ENCODE measurements at places on chromosomes 3 and 15.

DNA sequence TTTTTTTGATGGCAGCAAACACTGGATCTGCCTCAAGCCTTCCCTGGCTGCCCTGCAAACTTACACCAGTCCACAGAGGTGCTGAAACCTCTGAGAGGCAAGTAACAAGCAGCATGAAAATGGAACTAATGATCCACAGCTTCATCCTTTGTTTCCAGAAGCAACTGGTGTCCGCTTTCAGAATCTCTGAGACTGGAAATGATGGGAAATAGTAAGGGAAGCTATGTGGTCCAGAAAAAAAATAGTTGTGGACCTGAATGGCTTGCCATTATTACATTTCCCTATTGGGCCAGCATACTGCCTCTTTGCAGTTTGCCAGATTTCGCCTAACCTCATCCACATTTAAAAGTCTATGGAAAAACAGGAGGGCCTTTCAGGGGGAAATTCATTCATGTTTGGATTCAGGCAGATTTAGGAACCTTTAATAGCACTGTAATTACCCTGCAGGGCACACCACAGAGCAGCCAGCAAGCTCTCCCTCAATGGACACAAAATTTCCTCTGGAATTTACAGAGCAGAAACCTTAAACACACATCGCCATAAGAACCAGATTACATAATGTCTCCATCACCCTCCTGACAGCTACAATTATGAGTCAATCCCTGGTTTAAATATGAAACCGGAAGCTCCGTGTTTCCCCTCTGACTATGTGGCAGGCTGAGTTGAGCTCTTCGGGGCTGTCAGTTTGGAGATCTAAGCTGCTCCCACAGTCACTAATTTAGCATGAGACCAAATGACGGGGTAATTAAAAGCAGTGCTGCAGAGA, 134.4 kb downstream of the TMCO5A start:
- no peak for DNase-seq

DNA sequence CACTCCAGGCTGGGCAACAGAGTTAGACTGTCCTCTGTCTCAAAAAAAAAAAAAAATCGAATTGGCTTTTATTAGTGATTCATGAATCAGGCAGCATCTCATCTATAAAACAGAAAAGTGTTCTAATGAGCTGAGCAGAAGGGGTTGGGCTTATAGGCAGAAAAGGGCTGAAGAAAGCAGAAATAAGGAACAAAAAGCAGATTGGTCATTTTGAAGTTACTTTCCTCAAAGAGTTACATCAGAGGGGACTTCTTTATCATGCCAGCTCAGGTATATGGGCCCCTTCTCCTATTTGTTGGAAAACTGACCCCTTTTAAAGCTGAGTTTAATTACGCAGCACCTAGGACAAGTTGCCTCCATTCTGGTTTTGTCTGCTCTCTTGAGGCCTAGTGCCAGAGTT, 722 bp upstream of the POGLUT1 start:
- DNase-seq, result no peak

DNA sequence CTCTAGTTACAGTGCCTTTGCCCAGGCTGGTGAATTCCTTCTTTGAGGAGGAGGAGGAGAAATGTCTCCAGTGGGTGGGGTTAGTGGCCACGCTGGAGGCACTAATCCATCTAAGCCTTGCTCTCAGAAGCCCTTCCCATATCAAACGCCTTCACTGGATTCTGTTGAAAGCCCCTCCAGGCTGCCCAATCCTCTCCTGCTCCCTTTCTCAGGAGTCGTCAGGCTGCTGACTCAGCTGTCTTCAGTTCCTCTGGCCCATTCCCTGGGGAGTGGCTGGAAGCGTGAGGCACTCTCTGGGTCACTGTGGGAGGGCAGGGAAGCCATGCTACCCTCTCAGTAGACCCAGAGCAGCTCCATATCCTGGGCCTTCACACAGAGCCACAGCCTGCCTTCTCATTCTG, 2.7 kb downstream of the AP2M1 start:
- DNase-seq, result no peak

DNA sequence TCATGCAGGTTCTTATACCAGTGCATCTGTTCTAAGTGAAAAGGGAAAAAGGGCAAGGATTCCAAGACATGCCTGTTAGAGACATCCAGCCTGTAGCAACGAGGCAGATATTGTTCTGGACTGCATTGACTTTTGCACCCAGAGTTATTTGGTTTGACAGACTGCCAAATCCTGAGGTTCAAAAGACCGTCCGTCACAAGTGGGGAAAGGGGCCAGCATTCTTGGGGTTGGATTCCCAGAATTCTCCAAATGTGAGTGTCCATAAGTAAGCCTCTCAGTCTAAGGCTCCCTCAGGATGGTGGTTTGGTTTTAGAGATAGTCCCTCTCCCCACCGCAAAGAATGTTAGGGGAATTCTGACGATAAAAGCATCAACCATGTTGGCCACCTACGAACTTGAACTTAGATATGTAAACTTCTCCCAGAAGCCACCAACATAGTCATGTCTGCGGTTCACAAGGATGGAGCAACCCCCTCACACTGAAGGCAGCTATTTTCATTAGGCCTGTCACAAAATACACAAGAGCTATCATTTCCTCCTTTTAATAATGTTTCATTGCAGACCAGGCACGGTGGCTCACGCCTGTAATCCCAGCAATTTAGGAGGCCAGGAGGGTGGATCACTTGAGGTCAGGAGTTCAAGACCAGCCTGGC, 13.6 kb upstream of the LACTB start:
- no peak for DNase-seq

DNA sequence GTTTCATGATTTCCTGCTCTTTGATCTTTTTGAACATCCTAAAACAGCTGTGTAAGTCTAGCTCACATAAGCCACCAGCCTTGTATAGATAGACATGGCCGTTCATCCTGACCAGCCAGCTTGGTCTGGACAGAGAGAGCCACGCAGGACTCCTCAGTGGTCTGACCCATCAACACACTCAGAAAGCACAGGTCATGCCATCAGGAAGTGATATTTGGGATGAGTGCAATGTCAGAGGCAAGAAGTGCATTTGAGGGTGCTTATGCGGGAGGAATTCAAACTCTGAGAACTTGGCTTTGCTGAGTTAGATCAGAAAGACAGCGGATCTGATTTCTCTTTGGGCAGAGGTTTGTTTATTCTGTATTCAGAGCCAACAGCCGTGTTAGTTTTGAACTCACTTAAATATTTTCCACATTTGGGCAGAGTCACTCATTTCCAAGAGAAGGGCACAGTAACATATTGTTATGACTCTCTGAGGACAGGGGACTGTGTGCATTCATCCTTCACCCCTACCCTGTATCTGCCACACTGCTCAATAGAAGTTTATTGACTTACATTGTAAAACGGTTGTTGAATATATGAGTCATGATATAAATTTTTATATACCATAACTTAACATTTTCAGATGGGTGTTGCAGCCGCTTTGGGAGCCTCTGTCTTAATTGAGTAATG, 225.3 kb upstream of the LYSMD4 start:
- no peak for DNase-seq

DNA sequence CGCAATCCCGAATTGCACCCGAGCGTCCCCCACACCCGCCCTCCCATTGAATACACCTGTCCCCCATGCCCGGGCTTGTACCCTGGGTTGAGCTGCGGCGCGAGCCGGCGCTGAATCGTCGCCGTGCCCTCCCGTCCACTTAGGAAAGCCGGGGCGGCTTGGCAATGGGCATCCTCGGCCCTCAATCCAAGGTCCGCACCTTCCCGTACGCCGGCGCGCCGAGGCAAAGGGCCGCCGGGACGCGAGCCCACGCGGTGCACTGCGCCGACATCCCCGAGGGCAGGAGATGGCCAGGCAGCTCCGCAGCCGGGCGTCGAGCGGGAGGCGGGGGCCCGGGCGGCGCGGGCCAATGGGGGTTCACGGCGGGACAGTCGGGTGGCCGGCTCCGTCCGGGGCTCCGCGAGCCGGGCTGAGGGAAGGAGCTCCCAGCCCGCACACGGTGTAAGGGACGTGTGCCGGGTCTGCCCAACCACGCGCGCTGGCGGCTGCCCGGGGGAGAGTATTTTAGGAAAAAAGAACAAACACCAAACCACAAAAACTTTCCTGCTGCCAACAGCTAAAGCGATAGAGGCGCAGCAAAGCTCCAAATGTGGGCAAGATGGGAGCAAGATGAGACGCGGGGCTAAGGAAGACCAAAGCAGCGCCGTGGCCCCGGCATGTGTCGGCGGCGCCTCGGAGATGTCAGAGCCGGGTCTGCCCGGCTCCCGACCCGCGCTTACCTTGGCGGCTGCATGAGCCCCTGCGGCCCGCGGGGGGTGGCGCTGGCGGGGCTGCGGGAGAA, 621 bp downstream of the RGMA start:
- peak; percentile 61 for DNase-seq

- no peak for DNase-seq
Measured at GRCh38 chr15:81293728-81294515, 30.0 kb downstream of the STARD5 start.

- no peak for DNase-seq
Measured at GRCh38 chr15:78007211-78007931, 70.1 kb downstream of the TBC1D2B start.
